ENCODE measurements at places on chromosomes 2 and 18.
A peak's percentile ranks its signal among the peaks of the same experiment; 100 is the strongest.

DNA sequence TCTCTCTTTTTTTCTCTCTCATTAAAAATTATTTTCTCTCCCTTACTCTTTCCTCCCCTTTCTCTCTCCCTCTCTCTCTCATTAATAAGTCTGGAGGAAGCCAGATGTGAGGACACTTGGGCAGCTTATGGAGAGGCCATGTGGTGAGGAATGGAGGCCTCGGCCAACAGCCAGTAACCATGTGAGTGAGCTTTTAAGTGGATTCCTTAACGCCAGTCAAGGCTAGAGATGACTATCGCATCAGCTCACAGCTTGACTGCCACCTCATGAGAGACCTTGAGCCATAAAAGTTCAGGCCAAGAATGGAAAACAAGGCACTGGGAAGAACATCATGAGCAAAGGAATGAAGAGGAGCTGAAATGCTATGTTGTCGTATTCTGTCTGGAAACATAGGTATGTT lies 39.1 kb downstream of the ETAA1 start:
- DNase-seq = peak; percentile 46

GRCh38 chr18:7691206-7691605 lies 124.1 kb downstream of the PTPRM start:
- no peak for DNase-seq

GRCh38 chr2:23447405-23447804 lies 62.4 kb downstream of the KLHL29 start:
- no peak for DNase-seq

- peak; percentile 47 for DNase-seq
Measured at GRCh38 chr2:98806236-98806697, 75.3 kb upstream of the MGAT4A start.

- DNase-seq = no peak
Measured at GRCh38 chr2:219209236-219210195, 2.9 kb downstream of the ZFAND2B start.

DNA sequence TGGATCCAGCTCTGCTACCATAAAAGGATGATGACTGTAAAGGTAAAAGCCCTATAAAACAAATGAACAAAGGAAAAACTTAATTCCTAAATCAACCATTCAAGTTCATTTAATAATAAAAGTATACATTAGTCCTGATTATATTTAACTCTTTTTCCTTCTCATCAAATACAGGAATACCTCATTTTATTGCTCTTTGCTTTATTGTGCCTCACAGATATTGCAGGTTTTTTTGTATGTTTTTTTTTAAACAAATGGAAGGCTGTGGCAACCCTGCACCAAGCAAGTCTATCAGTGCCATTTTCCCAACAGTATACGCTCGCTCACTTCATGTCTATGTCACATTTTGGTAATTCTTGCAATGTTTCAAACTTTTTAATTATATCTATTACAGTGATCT lies 38.2 kb downstream of the USP37 start:
- DNase-seq = no peak

DNA sequence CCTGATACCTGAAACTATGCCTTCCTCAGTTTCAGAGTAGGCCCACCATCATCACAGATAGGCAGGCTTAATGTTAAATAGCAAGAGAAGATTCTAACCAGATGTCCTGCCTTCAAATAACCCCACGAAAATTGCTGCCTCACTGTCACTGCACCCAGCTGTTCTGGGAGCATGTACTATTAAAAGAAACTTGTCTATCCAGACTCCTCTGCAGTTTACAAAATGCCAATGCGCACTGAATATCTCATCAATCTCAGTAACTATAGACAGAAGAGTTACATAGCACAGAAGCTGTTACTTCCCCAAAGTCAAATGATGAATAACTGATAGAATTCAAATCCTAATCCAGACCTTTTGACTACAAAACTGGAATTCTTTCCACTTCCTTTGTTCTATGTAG lies 43.9 kb downstream of the WDR75 start:
- DNase-seq = no peak

DNA sequence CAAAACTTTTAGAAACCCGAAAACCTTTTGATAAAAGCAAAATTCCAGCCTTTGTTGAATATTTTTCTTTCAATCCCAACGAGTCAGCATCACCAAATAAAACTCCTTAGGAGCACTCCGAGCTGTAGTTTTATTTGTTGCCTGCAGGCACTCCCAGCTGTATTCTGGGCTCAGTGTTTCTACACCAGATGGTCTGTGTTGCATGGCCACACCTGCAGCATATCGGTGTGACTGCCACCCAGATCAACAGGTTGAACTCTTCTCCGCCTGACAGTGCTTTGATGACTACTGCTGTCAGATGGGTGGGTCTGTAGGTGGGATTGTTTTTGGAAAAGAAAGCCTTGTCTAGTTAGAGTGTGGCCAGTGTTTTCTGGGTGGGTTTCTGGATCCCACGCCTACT lies 32.7 kb downstream of the APCDD1 start:
- DNase-seq = no peak

DNA sequence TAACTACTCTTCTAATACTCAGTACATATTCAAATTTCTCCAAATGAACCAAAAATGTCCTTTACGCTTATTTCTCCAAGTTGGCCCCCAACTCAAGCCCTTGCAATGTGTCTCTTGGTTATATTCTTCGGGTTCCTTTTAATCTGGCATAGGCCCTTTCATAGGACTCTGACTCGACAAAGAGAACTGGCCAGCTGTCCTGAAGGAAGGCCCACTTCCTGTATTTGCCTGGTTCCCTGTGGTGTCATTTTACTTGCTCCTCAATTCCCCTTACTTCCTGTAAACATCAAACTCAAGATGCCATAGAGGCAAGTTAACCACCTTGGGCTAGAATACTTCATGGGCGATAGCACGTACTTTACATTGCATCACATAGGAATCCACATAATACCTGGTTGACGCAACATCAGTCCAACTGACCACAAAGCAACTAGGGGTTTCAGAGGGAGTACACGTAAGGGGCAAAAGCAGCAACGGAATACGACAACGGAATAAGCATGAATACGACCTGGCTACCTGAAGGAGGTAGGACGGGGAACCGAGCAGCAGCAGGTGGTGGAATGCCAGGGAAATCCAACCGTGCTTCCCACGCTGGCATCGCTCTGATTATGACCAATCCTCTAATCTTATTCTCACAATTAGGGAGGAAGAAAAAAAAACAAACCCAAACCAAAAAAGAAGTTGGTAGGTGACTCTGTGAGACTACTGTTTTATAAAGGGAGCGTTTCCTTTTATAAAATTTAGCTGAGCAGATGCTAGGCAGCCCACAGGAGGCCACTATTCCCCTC lies 823 bp upstream of the GORASP2 start:
- peak; percentile 71 for DNase-seq

DNA sequence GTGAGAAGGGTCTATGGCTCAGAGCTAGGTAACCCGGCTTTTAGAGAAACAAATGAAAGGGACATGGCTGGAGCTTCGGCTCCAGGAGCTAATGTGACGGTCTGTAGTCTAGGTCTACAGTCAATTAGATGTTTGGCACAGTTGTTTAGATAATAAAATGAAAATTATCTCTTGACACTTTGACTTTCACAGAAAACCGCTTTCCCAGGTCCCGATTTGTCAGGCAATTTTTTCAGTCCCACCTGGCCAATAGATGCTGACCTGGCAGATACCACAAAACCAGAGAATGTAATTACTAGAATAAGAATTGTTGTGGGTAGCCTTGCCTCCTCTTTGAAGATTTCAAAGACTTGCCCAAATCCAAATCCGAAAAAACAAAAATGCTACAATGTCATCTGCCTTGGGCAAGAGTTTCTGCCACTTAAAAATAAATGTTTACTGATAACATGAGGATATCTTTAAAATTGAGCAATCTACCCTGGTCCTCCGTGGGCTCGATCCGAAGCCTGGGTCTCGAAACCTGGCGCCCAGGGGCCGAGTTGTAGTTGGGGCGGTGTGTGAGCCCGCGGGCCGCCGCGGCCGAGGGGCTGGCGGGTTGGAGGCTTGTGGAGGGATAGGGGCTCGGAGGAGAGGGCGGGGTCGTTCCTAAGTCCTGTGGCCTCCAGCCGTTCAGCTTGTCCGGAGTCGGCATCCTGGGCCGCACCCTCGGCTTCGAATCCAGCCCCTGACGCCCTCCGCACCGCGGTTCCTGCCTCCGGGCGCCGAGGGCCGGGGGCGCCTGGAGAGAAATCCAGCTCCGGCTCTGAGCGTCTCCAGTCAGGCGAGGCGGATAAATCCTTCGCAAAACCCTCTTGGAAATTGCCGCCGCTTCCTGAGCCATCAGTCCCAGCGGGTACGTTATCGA lies 2.3 kb downstream of the EMX1 start:
- no peak for DNase-seq

GRCh38 chr18:74976331-74976909 lies 232.5 kb downstream of the PTGR3 start:
- DNase-seq = no peak

DNA sequence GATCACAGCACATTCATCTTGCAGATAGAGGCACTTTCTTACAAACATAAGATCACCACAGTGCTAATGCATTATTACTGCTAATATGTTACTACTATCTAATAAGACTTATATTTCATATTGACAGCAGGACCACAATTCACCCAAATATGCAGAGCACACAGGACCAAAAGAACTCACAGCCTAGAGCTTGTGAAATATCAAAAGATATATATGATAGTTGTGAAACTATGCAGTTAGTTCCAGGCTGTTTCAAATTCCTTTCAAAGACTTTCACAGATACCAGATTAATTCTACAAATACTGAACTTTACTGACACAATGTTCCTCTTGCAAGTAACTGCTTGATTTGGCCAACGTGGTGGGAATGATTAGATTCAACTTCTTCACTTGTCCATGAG lies 23.0 kb downstream of the FBXO15 start:
- DNase-seq = no peak

- no peak for DNase-seq
Measured at GRCh38 chr2:200087451-200087850, 132.1 kb downstream of the MAIP1 start.

- DNase-seq = peak; percentile 61
Measured at GRCh38 chr2:206800506-206801417, 35.4 kb downstream of the FASTKD2 start.

GRCh38 chr18:24317370-24317769 lies 80.3 kb downstream of the OSBPL1A start:
- DNase-seq = no peak

Data from iPS-NIHi11 (cell line).